ENCODE measurements at places on chromosomes 16 and 17.

DNA sequence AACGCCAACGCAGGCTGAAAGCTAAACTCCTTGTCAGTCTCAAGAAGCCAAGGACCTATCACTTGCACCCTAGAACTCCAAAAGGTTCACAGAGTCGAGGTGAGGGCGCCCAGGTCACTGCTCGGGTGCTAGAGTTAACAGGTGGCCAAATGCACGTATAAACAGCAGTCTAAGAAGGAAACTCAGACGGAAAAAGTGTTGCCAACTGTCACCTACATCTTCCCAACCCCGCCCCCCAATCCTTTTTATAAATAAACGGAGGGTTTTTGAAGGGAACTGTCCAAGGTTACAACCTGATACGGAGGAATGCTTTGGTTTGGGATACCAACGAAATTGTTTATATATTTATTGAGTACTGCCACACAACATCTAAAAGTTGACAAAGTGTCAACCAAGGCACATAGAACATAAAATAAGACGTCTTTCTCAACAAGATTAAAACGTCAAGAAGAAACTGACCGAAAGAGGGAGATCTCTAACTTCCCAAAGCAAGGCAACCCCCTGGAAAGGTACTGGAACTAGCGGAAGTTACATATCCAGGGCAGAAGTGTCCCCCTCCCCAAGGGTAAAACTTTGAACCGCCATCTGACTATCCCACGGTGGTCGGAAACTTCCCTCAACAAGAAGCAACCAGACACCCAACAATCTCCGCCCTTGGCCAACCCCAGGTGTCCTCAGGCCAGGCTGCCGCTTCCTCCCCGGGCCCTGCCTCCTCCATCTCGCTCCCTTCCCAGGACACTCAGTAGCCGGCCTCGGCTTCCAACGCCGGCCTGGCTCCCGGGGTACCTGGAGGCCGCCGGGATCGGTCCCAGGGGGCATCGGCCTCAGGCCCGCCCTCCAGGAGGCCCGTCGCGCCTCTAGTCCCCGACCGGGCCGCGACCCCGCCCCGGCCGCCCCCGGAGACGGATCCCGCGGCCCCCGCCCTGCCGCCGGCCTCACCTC lies 982 bp downstream of the SPAG9 start:
- peak; percentile 15 for DNase-seq

DNA sequence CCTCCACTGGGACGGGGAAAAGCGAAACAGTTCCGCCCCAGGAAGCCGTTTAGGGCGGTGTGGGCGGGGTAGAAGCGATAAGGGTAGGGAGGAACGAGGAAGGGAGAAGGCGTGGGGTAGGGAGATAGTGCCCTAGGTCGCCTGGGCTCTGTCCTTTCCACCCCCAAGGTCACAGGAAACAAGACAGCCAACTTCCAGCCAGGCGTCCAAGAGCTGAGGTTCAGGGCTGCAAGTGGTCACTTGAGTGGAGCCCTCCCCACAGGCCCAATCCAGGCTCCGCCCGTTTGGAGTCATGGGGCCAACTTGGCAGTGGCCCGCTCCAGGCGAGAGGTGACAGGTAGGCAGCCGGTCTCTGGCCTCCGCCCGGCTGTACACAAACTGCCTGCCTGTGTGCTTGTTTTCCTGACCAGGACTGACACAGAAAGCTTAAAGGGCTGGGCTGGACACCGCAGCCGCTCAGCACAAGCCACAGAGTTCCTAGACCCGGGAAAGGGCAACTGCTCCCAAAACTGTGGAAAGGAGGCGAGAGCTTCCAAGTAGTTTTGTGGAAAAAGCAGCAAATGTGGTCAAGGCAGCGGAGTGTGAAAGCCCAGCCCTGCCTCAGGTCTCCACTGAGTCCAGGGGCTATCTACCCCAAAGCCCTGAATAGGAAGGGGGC lies at the start of gene RILP:
TSS of gene RILP (minus strand) at position 23 of the 658 bp plus-strand sequence. CDS start 62 bp downstream, outside the sequence.
- no peak for DNase-seq

DNA sequence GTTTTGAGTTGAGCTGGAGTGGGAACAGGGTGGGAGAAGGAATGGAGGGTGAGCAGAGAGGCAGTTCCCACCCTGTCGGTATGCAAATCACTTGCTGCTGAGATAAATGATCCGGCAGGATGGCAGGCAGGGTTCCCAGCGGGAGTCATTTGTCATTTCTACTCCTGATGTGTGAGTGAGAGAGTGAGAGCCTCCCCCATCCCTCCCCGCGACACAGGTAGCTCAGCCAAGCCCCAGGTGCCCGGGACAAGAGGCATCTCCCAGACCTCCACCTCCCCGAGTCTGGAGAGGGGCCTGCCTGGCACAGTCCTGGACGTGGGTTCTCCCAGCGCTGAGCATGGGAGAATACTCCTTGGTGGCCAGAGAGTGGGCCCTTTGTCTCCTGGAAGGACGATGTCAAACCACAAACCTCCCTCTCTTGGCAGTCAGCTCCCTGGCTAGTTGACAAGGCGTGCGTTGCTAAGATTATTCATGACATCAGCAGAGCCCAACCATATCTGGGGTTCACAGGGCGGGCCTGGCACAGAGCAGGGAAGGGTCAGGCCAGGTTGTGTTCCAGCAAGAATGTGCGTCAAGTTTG lies 33.7 kb upstream of the TNRC6C start:
- DNase-seq: no peak

- no peak for DNase-seq
Observed at GRCh38 chr16:13448346-13448745, 471.6 kb upstream of the ERCC4 start.

- peak; percentile 84 for DNase-seq
Observed at GRCh38 chr17:29589524-29590410, at the start of gene GIT1. Gene GIT1, minus strand, starts transcription at chr17:29589648. Its CDS starts 270 bp downstream, at chr17:29589378.

DNA sequence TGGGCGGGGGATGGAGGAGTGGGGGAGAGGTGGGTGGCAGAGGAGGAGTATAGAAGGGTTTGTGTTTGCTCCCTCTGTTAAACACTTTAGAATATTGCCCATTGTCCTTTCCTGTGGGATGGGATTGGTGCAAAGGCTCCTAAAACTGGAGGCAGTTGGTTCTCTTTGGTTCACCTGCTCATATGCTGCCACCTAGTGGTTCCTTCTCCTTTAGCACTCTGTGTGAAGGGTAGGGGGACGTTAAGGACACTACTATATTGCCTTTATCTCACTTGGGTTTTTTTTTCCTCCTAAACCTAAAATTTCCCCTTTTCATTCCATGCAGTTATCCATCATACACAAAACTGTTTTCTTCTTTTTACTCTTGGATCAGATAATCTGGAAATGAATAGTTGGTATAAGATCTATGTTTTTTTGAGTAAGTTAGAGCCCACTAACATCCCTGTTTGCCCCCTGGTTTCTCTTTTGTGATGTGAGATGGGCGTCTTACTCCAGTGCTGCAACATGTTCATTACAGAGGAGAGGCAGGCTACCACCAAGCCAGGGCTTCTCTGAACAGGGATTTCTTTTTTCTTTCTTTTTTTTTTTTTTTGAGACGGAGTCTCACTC lies 23.8 kb downstream of the SNX11 start:
- peak; percentile 41 for DNase-seq

GRCh38 chr17:74130841-74131240 lies 72.6 kb upstream of the RPL38 start:
- no peak for DNase-seq

DNA sequence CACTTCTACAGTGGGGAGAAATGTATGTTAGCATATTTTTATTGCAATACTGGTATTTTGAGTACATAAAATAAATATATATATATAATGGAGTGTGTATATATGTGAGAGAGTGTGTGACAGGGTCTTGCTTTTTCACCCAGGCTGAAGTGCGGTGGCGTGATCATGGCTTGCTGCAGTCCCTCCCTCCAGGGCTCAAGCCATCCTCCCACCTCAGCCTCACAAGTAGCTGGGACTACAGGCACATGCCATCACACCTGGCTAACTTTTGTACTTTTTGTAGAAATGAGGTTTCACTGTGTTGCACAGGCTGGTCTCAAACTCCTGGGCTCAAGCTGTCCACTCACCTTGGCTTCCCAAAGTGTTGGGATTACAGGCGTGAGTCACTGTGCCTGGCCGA lies 4.1 kb downstream of the CYLD start:
- DNase-seq: no peak

- no peak for DNase-seq
Observed at GRCh38 chr17:29791336-29792080, 138.5 kb downstream of the SSH2 start.

DNA sequence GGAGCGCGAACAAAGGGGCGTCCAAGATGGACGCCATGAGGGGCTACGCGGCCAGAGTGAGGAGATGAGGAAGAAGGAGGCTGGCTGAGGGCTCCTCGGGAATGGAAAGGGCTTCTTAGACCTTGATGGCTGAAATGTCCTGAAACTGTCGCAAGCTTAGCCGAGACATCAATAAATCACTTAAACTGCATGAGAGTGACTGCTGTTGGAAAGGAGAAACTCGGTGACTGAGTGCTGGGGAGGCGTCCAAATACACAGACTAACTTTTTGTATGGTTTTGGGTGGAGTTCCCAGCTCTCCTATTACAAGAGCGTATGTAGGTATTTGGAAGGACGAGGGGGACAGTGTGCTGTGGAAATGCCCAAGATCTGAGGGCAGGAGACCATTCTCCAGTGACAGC lies 1.4 kb upstream of the GEMIN4 start:
- DNase-seq: no peak

GRCh38 chr17:68074279-68074678 lies 38.7 kb downstream of the KPNA2 start:
- no peak for DNase-seq

GRCh38 chr16:21023509-21024202 lies 123.1 kb downstream of the LYRM1 start:
- DNase-seq: no peak

DNA sequence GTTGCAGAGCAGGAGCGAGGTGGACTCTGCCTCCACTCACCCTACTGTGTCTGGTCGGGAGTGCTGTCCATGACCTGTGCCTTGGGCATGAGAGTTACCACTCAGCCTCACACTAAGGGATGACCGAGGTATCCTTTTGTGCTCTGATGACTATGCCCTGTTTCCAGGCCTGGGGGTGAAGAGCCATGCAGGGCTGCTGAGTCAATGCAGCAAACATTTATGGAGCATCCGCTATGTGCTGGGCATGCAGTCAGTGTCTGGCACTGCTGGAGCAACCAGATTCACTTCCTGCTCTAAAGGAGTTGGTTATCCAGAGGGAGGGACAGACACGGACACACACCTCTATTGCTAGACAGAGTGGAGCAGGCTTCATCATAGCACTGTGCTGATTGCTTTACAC lies 7.6 kb upstream of the HNF1B start:
- DNase-seq: no peak

DNA sequence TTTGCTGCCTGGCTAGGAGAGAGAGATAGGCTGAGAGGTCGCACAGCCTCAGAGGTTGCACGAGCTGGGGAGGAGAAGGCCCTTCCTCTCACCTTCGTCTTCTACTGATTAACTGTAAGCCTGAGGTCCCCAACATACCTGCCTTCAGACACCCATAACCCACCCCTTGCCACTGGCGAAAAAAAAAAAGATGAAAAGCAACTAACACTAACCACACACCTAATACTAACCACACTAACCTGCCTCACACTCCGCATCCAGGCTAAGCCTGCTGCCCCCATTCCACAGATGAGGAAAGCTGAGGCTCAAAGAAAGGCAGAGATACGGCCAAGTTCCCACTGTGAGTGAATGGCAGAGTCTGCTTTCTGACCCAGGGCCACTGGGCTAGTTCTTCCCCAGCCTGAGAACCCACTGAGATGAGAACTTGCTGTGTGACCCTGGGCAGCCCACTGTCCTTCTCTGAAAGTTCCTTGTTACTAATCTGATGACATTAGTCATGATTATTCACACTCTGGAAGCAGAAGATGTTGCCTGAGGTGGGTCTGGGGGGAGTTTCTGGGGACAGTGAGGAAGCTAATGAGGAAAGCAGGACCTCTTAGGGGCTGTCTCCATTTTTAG lies 4.6 kb downstream of the IL21R start:
- DNase-seq: no peak

DNA sequence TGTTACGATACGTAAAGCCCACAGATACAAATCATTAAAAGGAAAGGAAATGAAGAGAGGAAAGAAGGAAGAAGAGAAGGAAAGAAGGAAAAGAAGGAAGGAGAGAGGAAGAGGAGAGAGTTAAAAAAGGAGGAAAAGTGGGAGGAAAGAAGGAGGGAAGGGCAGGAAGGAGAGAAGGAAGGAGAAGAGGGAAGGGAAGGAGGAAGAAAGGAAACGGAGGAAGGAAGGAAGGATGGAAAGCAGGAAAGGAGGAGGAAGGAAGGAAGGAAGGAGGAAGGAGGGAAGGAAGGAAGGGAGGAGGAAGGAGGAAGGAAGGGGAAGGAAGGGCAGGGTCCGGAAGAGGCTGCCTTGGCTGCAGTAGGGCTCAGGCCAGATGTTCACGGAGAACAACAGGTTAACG lies 95.2 kb downstream of the ENGASE start:
- DNase-seq: no peak

- DNase-seq: no peak
Observed at GRCh38 chr16:50925758-50926357, 184.0 kb downstream of the CYLD start.

GRCh38 chr17:83080858-83081683 lies 1.7 kb downstream of the METRNL start:
- peak; percentile 63 for DNase-seq

All from stimulated activated CD4-positive, alpha-beta T cell treated with anti-CD3 and anti-CD28 coated beads, Interleukin-4, amount 100 ng/mL, for 4 hours (primary cell).